ENCODE measurements at places on chromosomes 7 and 10. TPM values are rescaled to one million over a fixed set of nuclear protein-coding genes. Genes with fewer than 3 reads are reported as not detected.

ANXA8 gene
- total RNA-seq: not detected

SPRN gene
- total RNA-seq: not detected

HTR7 gene
- 0.10 TPM for total RNA-seq

PRPS1L1 gene
- not detected for total RNA-seq

EN2 gene
- not detected for total RNA-seq

NACAD gene
- 0.36 TPM for total RNA-seq

CYP3A4 gene
- not detected for total RNA-seq

DNAH11 gene
- total RNA-seq: 0.70 TPM

DNA sequence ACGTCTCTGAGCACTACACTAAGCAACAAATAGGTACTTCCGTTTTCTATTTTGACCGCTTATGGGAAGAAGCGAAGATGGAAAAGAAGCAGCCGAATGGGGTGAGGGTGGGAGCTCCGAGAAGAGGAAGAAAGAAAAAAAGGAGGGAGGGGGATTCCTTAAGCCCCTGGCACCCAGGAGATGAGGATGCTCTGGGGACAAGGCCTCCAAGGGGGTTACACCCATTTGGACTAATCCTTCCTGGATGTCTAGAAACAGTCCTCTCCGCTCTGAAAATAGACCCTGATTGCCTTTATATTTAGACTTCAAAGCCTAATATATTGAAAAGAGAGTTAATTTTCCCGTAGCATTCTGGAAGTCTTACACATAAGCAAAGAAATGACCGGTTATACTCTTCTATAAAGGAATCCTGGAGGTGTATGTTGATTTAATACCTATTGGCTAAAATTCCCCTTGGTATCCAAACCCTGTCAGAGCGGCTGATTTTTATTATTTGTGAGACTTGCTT, 676 bp upstream of the HTR7 start:
- peaks cover 82% of the 10 kb centered on the region for H3K27me3 ChIP-seq
- DNase-seq: no peak
- no peak overlapping the region for H3K27ac ChIP-seq
- H3K4me1 ChIP-seq: peaks cover 11% of the 10 kb centered on the region
- H3K4me3 ChIP-seq: peak overlapping the region; percentile 91

- no peak overlapping the region for H3K27ac ChIP-seq
- no peaks in the 10 kb centered on the region for H3K4me1 ChIP-seq
- no peaks in the 10 kb centered on the region for H3K27me3 ChIP-seq
- no peaks in the 10 kb centered on the region for H3K36me3 ChIP-seq
- no peak overlapping the region for H3K4me3 ChIP-seq
These were observed 28.0 kb downstream of the FRMPD2 start for GRCh38 chr10:48246501-48246900.

- DNase-seq: no peak
- no peak overlapping the region for H3K27ac ChIP-seq
- H3K4me3 ChIP-seq: no peak overlapping the region
- H3K27me3 ChIP-seq: no peaks in the 10 kb centered on the region
- H3K36me3 ChIP-seq: no peaks in the 10 kb centered on the region
- H3K4me1 ChIP-seq: no peaks in the 10 kb centered on the region
These were observed 311.7 kb upstream of the BMPER start for GRCh38 chr7:33593611-33594010.

DNA sequence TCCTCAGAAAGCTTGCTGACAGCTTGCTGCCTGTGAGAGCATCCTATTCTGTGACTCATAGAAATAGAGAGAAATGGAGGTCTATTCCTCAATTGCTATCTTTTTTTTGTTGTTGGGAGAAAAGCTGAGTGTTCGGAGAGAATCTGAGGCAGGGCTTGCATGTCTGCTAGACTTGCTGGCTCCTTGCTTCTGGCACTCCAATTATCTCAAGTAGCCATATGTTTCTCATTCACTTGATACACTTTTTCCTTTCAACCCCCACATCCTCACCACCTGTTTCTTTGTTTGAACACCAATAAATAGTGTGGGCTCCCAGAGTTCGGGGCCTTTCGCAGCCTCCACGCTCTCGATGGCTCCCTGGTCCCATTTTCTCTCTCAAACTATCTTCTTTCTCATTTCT, 172.2 kb downstream of the SH2D4B start:
- no peaks in the 10 kb centered on the region for H3K4me1 ChIP-seq
- no peaks in the 10 kb centered on the region for H3K27me3 ChIP-seq
- no peak overlapping the region for H3K27ac ChIP-seq
- H3K36me3 ChIP-seq: no peaks in the 10 kb centered on the region
- no peak for DNase-seq

GRCh38 chr7:76291351-76292212, 10.9 kb upstream of the HSPB1 start:
- H3K36me3 ChIP-seq: no peaks in the 10 kb centered on the region
- peak overlapping the region; percentile 60 for H3K4me3 ChIP-seq
- H3K4me1 ChIP-seq: peaks cover 17% of the 10 kb centered on the region
- DNase-seq: peak; percentile 92
- no peaks in the 10 kb centered on the region for H3K27me3 ChIP-seq
- no peak overlapping the region for H3K27ac ChIP-seq

GRCh38 chr7:107697321-107698049, 36.9 kb downstream of the SLC26A4 start:
- DNase-seq: no peak
- peaks cover 9% of the 10 kb centered on the region for H3K4me1 ChIP-seq
- H3K36me3 ChIP-seq: no peaks in the 10 kb centered on the region
- H3K4me3 ChIP-seq: no peak overlapping the region
- H3K27ac ChIP-seq: no peak overlapping the region
- peaks cover 12% of the 10 kb centered on the region for H3K27me3 ChIP-seq

GRCh38 chr7:4604456-4604940, 77.6 kb upstream of the FOXK1 start:
- H3K27ac ChIP-seq: no peak overlapping the region
- H3K36me3 ChIP-seq: no peaks in the 10 kb centered on the region
- no peak for DNase-seq
- no peak overlapping the region for H3K4me3 ChIP-seq
- no peaks in the 10 kb centered on the region for H3K27me3 ChIP-seq

- peaks cover 18% of the 10 kb centered on the region for H3K27me3 ChIP-seq
- no peak overlapping the region for H3K4me3 ChIP-seq
- peaks cover 11% of the 10 kb centered on the region for H3K4me1 ChIP-seq
- DNase-seq: no peak
- H3K27ac ChIP-seq: no peak overlapping the region
- no peaks in the 10 kb centered on the region for H3K36me3 ChIP-seq
These were observed 8.2 kb upstream of the CLDN4 start for GRCh38 chr7:73822319-73823173.

DNA sequence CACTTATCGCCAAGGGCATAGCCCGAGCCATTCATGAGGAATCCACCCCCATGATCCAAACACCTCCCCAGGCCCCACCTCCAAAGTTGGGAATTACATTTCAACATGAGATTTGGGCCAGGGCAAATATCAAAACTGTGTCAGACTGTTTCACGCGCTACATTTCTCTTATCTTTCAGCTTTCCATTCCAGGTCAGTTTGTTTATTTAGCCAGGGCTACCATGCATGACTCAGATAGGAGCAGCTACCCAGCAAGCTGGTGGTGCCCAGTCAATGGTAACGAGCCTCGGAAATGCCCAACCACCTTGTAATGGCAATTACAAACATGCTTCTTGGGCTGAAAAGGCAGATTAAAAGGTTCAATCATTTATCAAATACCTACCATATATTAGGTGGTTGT, 43.6 kb upstream of the BAMBI start:
- H3K36me3 ChIP-seq: no peaks in the 10 kb centered on the region
- no peak for DNase-seq
- peaks cover 19% of the 10 kb centered on the region for H3K27me3 ChIP-seq
- H3K27ac ChIP-seq: no peak overlapping the region
- H3K4me1 ChIP-seq: peaks cover 1% of the 10 kb centered on the region
- no peak overlapping the region for H3K4me3 ChIP-seq

DNA sequence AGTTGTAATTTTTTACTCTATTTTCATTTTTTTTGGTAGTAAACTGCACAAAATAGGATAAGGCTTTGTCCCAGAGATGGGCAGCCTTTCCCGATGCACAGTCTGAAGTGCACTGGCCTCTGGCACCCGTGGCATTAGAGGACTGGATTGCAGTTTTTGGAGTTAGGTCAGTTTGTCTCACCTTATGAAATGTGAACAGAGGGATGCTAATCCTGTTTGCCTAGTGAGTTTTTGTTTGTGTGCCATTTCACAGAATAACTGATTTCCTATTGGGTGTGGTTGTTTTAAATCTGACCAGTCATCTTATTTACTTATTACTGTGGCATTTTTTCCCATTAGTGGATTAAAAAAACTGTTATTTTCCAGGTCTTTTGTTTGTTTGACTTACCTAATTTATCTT, 109.5 kb upstream of the GATA3 start:
- no peak for DNase-seq
- H3K4me1 ChIP-seq: peaks cover 25% of the 10 kb centered on the region
- H3K27ac ChIP-seq: no peak overlapping the region
- H3K36me3 ChIP-seq: peaks cover 3% of the 10 kb centered on the region

DNA sequence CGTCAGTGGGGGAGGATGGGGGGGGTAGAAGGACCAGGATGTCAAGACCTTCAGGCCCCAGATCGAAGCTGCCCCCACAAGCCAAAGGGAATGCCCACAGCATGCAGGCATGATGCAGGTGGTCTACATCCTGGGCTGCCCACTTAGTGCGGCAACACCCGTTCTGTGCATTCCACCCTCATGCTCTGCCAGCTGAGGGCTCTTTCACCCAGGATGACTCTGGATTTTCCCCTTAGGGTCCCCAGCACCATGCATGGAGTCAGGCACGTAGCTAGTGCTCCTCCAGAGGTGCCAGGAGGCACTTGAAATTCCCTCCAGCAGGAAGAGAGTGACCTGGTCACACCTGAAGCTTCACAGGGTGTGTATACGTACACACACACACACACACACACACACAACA, 66.2 kb downstream of the SH3PXD2A start:
- DNase-seq: no peak
- no peaks in the 10 kb centered on the region for H3K36me3 ChIP-seq
- H3K27me3 ChIP-seq: peaks cover 6% of the 10 kb centered on the region
- no peak overlapping the region for H3K27ac ChIP-seq

DNA sequence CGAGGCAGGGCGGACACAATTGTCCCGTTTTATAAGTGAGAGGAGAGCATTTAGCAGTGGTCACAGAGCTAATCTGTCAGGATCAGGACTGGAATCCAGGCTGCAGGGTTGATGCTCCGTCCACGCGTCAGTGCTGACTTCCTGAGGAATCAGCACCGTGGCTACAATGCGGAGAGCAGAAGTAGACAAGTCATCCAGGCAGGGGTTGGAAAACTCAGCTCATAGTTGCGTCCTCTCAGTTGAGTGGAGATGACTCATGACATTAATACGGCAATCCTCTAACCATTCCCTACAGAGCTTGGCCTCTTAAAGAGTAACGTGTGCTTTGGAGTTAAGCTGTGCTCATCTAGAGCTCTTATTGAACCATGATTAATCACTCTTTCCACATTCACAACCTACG, 17.1 kb upstream of the HTR5A start:
- no peaks in the 10 kb centered on the region for H3K4me1 ChIP-seq
- H3K27me3 ChIP-seq: peaks cover 7% of the 10 kb centered on the region
- DNase-seq: no peak
- H3K4me3 ChIP-seq: no peak overlapping the region
- no peaks in the 10 kb centered on the region for H3K36me3 ChIP-seq
- no peak overlapping the region for H3K27ac ChIP-seq

- no peak for DNase-seq
- H3K27ac ChIP-seq: no peak overlapping the region
- no peaks in the 10 kb centered on the region for H3K27me3 ChIP-seq
- H3K4me3 ChIP-seq: no peak overlapping the region
- peaks cover 11% of the 10 kb centered on the region for H3K36me3 ChIP-seq
These were observed 48.1 kb downstream of the TNPO3 start for GRCh38 chr7:129006636-129007414.

DNA sequence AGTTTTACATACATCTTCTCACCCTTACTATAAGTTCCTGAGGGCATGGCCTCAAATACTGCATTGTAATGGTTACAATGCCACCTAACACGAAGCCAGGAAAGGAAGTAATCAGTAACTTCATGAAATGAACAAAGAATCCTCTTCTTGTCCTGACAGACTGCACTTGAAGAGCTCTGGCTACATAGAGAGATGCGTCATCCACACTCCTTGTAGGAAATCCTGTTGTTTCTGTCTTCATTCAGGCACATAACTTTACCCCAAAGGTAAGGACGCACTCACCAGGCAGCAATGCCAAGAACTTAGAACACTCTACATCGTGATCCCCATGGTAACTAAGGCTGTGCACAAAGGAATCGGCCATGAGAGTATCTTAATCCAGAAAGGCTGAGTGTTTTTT, 80.3 kb upstream of the ARID5B start:
- no peaks in the 10 kb centered on the region for H3K27me3 ChIP-seq
- H3K27ac ChIP-seq: no peak overlapping the region
- no peaks in the 10 kb centered on the region for H3K4me1 ChIP-seq

DNA sequence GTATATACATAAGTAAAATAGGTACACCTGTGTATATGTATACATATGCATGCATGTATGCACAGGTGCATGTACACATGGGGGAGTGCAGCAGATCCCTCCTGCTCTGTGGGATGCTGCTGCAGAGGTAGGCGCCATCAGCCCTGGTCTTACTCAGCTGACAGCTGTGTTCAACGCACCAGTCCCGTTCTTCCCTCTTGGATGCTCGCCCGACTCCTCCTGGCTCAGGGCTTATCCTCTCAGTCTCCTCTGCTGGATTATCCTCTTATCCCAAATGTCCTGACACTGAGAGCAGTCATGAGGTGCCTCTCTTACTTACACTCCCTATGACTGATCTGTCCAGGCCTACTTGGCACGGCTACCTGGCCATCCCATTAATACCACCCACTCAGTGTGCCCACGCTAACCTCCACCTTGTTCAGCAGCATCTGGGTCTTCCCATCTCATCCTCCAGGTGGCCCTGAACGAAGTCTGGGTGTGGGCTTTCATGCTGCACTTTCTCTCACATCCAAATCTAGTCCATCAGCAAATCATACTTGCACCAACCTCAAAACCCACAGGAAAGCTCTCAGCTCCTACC, 357.1 kb downstream of the TCERG1L start:
- H3K27ac ChIP-seq: no peak overlapping the region
- no peaks in the 10 kb centered on the region for H3K27me3 ChIP-seq
- H3K4me1 ChIP-seq: no peaks in the 10 kb centered on the region
- no peak overlapping the region for H3K4me3 ChIP-seq
- H3K36me3 ChIP-seq: no peaks in the 10 kb centered on the region

DNA sequence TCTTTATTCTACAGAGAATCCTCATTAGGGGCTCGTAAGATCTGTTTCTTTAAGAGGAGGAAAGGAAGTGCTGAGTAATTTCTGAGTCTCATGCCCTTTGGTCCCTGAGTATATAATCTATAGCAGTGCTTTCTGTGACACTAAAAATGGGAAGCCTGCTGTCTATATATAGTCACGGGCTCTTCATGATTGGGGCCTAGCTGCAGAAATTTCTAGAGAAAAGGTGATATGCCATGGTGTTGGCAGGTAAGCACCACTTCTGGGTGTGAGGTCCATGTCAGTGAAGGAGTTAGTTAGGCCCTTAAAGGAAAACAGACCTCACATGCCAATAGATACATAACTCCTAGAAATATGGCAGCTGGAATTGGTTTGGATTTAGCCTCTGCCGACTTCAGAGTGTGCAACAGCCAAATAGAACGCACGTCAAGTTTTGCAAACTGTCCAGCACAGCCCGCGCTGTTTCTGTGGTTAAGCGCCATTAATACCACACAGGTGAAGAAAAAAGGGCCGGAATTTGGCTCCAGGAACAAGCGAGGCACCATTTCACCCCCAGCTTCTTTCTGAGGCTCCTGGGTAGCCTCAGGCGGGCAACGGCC, 123.2 kb downstream of the TACC2 start:
- no peaks in the 10 kb centered on the region for H3K4me1 ChIP-seq
- peak overlapping the region; percentile 22 for H3K4me3 ChIP-seq
- DNase-seq: no peak
- no peaks in the 10 kb centered on the region for H3K36me3 ChIP-seq
